Islet precursor cell (in vitro differentiated cells): ENCODE measurements at places on chromosomes 7 and 10.

- DNase-seq = peak; percentile 91
Observed at GRCh38 chr10:13536674-13537366, 8.0 kb upstream of the BEND7 start.

DNA sequence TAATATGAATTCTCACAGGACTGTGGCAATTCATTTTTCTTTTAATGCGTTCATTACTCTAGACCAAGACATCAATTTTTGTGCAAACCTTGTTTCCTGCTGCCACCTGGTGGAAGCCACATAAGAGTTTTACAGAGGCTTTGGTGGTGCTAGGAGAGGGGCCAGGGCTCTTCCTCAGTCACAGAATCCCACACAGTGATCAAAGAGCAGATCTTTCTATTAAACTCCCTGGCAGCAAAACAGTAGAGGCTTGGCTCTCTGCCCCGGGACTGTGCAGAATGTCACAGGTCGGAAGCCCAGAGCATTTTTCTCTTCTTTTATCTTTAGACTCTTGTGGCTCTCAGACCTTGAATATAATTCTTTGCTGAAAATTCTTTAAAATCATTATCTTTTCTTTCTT is 506.4 kb upstream of the C7orf33 start:
- DNase-seq = peak; percentile 74

- peak; percentile 92 for DNase-seq
Observed at GRCh38 chr7:39252916-39253315, 275.2 kb downstream of the POU6F2 start.

GRCh38 chr7:101618207-101618839 is 10.8 kb downstream of the MYL10 start:
- peak; percentile 80 for DNase-seq

GRCh38 chr10:132961420-132961786 is 19.0 kb upstream of the CFAP46 start:
- DNase-seq = peak; percentile 42
